ENCODE measurements at places on chromosomes 7 and 10. TPM values are rescaled to one million over a fixed set of nuclear protein-coding genes. Genes with fewer than 3 reads are reported as not detected.

Gene MMP21
- not detected for total RNA-seq

Gene ZMIZ2
- total RNA-seq = 134 TPM

DNA sequence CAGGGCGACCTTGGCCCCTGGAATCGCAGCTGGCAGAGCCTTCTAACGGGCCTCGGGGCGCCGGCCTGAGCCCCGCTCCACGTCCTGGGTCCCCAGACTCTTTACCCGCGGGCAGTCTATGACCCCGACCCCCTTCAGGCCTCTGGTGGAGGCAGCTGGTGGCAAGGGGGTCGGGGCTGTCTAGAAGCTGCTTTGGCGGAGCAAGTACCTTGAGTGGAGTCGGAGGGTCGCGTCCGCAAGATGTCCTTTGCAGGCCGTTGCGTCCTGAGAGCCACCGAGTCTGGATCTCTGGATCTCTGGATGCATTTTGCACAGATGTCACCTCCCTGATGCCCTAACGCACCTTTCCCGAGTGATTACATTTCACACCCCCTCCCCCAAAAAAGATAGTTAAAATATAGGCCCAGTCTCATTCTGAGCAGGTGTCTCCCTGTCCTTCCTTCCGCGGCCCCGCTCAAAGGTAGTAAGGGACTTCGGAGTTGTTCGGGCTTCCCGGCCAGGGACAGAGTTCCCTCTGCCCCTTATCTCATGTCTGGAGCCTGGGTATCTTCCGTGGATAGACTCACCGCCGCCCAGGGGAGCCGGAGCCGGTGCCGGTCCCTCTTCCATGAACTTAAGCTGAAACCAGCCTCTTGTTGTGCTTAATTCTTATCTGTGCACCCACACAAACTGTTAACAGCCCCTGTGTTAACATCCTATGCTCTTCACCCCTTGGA, 457 bp downstream of the ACADSB start:
- peak; percentile 21 for DNase-seq

GRCh38 chr10:11178606-11179515, 161.2 kb downstream of the CELF2 start:
- peak; percentile 94 for DNase-seq

GRCh38 chr7:105065104-105065503, 51.1 kb downstream of the KMT2E start:
- DNase-seq = no peak

DNA sequence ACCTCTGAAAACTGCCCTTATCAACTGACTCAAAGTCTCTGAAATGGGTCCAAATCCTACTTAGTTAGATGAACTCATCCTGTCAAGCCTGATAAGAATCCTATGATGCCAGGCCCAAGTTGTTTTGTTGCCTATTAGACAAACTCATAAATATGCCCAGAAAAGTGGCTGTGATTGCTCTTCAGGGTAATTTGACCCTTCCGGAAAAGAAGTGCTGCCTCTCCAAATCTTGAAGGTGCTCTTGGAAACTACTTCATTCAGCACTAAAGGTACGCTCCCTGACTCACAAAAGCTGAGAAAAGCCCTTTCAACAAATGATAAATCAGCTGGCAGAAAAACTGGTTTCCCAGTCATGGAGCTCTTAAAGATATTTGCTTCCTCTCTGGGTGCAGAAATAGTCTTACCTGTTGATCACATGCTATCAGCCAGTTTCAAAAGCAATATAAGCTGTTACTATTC, 6.7 kb downstream of the IFIT5 start:
- no peak for DNase-seq

- DNase-seq = no peak
Observed at GRCh38 chr10:75672842-75673241, 241.4 kb downstream of the LRMDA start.

DNA sequence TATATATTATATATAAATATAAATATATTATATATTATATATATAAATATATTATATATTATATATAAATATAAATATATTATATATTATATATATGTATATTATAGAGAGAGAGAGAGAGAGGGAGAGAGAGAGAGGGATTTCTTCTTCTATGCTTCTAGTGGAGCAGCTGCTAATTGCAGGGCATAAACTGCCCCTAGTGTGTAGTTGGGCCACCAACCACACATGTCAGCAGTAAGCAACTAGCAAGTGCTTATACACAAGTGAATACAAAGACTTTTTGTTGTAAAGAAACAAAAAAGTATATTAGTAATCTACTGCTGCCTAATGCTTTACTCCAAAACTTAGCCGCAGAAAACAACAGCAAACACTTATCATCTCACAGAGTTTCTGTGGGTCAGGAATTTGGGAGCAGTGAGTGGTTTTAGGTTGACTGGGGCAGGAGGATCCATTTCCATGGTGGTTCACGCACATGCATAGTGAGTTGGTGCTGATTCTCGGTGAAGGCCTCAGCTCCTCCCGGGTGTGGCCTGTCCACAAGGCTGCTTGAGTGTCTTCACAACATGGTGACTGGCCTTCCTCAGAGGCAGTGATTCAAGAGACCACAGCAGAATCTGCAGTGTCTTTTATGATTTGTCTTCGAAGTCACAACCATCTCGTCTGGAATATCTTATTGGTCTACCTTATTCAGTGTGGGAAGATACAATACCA, 25.5 kb upstream of the BAG3 start:
- peak; percentile 16 for DNase-seq

DNA sequence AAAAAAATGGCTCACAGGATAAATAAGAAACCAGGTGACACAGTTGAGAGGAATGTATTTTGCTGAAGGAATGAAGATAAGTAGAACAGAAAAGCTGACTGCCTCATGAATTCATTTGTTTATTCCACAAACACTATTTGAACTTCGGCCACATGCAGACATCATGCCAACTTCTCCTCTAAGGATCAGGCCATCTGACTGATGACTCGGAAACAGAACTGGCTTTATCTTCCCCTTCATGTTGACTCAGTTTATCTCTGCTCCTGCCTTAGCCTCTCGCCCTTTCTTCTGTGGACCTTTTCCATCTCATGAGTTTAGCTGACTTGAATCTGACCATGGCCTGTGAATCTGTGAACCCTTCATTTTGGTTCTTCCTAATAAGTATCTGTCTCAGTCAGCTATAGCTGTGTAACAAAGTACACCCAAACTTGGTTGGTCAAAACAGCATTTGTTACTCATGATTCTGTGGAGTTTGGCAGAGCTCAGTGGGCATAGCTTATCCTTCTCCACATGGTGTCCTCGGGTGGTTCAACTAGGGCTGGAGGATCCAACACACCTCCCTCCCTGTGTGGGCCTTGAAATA, 44.0 kb upstream of the GRID1 start:
- no peak for DNase-seq

Measured in activated CD8-positive, alpha-beta T cell treated with anti-CD3 and anti-CD28 coated beads for 36 hours (primary cell).